ENCODE measurements at places on chromosomes 7 and 10.

- DNase-seq, result no peak
These were observed 122.3 kb downstream of the NRP1 start for GRCh38 chr10:33212061-33212748.

GRCh38 chr7:17947620-17948019, 7.3 kb upstream of the SNX13 start:
- DNase-seq, result no peak

DNA sequence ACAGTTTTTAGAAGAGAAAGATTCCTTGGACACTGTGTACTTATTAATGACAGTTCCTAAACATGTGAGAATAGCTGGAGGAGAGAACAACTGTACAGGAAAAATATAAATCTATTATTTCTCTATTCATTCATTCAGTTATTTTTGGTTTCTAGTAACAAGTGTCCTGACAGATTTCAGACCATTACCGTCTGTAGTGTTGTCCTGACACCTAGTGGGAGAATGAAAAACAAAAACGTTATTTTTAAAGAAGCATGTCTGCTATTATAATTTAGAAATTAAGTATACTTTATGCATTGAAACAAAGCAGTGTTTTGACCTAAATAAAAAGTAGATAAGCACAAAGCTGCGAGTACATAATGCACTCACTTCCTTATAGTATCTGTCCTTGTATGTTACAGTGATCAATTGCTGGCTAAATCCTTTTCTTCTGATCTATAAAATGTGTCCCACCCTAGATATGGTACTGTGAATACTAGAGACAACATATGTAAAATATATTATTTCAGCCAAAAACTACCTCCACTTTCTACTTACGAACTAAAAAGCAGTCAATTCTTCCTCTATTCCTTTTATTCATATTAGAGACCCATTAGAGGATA, 575.6 kb downstream of the ARL4A start:
- no peak for DNase-seq

DNA sequence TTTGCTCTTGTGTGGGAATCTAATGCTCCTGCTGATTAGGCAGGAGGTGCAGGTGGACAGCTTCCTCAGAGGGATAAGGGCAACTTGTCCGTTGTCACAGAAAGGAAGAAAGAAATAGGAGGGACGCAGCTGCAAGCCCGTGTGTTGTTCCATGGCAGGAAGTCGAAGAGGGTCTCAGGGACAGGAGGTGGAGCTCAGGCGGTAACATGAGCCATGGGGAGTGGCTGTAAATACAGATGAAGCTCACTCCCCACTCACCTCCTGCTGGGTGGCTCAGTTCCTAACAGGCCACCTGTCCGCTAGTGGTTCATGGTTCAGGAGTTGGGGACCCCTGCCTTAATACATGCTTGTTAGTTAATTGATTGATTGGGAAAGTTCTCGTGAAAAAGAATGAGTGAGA, 101.7 kb upstream of the SFMBT2 start:
- no peak for DNase-seq

DNA sequence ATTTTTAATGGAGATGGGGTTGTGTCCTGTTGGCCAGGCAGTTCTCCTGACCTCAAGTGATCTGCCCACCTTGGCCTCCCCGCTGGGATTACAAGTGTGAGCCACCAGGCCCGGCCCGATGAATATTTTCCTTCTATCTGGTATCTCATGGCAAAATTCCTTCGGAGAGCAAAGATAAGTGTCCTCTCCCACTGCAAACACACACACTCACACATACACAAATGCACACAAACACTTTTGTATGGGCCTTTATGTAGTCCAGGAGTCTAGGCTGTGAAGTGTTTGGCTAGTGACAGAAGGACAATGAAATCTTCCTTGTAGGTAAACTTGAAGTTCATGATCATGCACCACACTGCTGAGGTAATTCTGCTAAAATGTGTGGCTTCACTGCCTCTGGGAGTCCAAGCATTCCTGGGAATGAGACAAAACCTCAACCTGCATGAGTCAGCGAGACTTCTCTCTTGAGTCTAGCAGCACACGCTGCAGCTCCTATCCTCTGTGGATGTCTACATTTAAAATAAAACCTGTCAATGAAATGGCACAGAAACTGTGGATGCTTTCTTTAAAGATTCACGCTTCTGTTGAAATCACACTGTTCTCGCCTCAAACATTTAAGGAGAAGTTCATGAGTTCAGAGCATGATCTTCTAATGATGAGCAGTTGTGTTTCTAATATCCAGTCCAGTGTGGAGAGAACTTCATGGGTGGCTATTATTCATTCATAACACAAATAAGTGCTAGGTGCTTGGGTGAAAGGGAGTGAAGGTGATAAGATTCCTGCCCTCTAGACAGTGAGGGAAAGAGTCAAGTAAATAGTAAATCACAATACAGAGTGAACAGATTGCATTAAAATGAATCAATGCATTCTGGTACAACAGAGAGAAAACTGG, 96.5 kb downstream of the NRP1 start:
- DNase-seq, result no peak

DNA sequence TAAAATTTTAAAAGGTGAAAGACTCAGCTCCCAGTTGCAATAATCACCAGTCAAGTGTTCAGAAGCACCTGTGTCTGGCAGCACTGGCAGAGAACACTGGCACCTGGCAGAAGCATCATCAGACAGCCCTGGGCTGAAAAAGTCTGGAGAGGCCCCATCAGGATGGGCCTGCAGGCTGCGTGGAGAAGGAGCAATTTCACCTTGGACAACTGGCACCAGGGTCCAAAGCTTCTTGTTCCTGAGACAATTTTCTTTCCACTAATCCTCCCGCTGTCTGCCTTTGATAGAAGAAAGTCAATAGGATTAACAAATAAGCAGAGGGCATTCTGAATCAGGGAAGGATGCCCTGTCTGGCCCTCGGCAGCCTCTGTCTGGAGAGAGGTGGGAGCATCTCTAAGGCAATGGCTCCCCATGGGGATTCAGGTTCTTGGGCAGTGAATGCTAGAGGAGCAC, 6.5 kb downstream of the COBL start:
- no peak for DNase-seq

DNA sequence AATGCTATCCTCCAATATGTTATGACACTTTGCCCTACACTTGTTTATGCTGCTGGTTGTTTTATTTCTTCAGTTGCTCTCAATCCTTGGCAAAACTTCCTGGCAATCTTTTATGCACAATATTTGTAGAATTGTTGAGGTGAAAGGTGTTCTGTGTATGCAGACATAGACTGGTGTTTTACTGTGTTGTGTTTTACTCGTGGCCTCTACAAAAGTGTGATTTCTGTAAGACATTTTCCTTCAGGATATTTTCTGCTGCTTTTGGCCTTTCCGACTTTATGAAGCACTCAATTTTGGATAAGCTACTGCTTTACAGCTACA, 21.8 kb downstream of the GLCCI1 start:
- DNase-seq, result no peak

DNA sequence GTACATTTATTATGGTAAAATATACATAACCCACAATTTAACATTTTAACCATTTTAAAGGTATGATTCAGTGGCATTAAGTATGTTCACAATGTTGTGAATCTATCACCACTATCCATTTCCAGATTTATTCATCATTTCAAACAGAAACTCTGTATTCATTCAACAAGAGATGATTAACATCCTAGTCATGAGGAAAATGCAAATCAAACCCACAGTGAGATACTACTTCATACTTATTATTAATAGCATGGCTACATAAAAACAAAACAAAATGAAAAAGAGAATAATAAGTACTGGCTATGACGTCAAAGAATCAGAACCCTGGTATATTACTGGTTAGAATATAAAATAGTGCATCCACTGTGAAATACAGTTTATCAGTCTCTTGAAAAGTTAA, 386.6 kb upstream of the POM121L12 start:
- no peak for DNase-seq

DNA sequence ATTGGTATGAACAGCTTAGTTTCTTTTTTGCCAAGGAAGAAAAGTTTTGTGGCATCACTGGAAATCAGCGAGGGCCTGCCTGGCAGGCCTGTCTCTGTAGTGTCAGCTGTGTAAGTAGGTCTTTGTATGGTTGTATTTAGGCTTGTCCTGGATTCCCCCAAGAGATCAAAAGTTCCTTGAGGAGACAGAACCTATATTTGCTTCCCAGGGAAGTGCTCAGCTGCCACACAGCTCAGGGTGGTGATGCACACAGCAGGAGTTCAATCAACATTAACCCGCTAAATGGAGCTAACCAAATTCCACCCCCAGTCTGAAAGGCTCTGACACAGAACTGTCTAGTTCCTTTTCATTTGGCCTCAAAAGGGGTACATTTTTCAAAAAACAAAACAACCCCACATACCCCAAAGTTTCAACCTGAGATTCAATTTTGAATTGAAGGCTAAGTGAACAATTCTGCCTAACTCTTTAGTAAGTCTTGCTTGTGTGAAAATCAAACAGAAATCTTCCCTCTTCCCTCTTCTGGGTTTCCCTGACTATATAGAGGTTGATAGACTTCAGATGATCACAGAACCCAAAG, 124.4 kb downstream of the CLEC2L start:
- DNase-seq, result no peak

DNA sequence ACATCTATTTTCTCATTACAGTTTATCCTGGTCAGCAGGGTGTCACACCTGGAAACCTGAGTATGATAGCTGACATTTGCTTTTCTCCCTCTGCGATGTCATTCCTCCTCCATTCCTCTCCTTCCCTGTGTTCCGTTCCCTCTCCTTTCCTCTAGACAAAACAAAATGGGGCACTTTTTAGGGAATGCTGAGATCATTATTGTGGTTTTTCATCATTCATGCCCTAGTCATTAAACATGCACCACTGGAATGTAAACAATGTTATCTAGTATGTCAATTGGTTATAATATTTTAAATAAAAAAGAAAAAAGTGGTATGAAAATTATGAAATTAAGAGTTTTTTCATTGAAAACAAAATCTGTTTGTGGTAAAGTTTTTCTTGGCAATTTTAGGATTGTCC, 132.6 kb downstream of the MAPK8 start:
- DNase-seq, result no peak

- no peak for DNase-seq
These were observed 26.8 kb downstream of the PYROXD2 start for GRCh38 chr10:98388101-98388655.

All from activated effector memory CD4-positive, alpha-beta T cell treated with anti-CD3 and anti-CD28 coated beads, Interleukin-2, amount 50 U/mL, for 16 hours (primary cell).